ENCODE measurements at places on chromosomes 12 and 14.

DNA sequence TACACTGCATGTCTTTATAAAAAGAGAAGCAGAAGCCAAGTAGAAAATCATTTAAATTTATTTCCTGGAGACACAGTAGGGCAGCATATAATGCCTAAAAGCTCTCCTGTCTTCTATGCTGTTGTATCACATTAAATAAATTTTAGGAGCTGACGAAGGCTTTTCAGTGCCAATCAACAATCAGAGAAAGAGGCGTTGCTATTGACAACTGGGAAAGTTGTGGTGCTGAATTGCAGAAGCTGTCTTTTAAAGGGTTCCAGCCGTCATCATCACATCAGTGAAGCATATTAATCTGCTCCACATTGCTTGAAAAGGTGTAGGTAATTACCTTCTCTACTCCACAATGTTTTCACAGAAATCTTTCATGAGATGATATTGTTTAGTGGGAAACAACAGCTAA is 103.9 kb downstream of the FSCB start:
- no peak for DNase-seq

DNA sequence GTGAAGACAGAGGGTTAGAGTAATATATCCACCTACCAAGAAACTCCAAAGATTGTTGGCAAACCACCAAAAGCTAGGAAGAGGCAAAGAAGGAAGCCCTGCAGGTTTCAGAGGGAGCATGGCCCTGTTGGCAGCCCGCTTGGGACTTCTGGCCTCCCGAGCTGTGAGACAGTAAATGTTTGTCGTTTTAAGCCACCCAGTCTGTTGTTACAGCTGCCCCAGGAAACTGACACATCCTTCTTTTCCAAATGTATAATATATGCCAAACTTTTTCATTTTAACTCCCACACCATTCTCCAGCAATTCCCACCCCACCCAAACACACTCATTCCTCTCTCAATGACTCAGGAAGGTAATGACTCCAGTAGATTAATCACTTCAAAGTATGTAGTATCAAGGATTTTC is 74.0 kb downstream of the RPS29 start:
- no peak for DNase-seq

DNA sequence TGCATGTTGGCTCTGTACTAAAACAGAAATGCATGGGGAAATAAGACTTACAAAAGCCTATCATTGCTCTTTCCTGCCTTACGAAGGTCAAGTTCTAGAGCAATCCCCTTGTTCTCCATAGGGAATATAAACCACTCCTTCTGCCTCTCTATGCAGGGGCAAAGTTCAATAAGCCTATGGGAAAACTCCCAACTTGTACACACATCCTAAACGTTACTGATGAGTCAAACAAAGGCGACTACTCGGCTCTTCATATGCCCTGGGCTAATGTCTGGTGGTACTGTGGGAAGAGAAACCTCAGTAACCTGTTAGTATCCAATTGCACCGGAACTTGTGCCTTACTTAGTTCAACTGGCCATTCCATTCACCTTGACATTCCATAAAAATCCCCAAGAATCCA is 32.7 kb downstream of the PRMT8 start:
- no peak for DNase-seq

GRCh38 chr12:111748151-111748672 is 18.5 kb upstream of the ALDH2 start:
- DNase-seq: no peak

DNA sequence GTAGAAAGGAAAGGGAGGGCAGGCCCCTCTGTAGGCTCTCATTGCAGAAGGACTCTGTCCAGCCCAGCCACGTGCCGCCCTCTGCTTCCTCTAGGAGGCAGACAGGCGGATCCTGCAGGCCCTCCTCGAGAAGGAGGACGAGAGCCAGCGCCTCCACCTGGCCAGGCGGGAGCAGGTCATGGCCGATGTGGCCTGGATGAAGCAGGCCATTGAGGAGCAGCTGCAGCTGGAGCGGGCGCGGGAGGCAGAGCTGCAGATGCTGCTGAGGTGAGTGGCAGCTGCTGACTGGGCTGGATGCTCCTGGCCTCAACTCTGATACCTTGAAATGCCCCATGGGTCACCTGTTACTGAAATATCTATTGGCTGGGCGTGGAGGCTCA is 10.9 kb downstream of the TCHP start:
- DNase-seq: no peak

- no peak for DNase-seq
Measured at GRCh38 chr12:52486166-52487105, 6.6 kb downstream of the KRT6A start.

- DNase-seq: no peak
Measured at GRCh38 chr12:14910090-14910915, 24.6 kb upstream of the MGP start.

- no peak for DNase-seq
Measured at GRCh38 chr14:68225321-68225720, 405.7 kb downstream of the RAD51B start.

- no peak for DNase-seq
Measured at GRCh38 chr12:82069931-82070514, 288.2 kb downstream of the CCDC59 start.

DNA sequence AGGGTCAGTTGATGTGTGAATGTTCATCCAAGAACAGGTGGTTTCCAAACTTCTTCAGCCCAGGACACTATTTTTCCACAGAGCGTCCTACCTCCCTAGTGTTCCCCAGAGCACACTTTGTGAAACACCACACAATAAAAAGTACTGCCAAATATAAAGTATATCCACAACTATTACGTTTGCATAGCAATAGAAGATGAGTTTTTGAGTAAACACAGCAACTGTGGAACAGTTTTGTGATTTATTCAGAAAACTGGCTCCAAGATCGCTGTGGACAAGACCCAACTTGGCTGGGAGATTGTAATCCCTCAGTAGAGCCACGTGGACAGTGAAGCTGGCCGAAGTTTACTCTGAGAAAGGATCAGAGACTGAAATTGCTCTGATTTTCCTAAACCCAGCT is 14.5 kb upstream of the MAP1LC3B2 start:
- DNase-seq: no peak

DNA sequence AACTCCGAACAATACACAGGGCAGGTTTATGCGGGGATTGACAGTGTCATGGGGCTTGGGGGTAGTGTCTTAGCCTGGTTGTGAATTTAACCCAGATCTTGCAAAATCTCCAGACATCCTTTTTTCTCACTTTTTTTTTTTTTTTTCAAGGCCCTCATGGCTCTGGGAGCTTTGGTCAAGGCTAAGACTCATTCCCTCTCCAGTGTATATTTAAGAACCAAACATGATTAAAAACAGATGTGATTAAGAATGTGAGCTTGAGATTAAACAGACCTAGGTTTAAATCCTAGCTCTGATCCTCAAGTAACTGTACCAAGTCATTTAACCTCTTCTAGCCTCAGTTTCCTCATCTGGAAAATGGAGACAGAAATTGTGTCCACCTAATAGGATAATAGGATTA is 151.7 kb upstream of the FUT8 start:
- no peak for DNase-seq

- DNase-seq: no peak
Measured at GRCh38 chr14:61330511-61330910, 9.1 kb downstream of the PRKCH start.

DNA sequence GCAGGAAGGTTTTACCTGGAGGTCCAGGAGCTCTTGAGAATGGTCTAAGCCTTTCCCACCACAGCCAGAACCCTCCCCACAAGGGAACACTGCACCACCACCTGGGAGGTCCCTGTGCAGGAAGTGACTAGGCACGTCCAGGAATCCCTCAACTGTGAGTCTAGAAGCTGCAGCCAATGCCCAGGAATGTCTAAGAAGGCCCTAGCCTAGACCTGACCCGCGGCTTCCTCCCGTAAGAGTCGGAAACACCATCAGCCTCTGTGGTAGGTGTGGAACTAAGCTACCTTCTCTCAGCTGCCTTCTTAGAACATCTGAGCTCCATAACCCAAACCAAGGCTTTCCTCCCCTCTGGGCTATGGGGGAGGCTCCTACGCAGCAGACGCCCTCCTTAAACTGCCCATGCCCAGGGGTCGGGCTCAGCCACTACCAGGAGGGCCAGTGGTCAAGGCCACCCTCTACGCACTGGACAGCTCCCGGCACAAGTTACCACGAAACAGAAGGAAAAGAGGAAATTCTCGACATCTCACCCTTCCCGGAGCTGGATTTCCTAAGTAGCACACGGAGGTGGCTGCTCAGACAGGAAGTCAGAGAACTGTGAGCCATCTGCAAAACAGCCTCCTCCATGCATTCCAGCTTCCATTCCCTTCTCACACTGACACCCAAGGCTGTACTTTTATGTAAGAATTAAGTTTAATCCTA is 25.5 kb downstream of the ZFYVE21 start:
- DNase-seq: no peak

GRCh38 chr12:57011438-57012424 is 4.6 kb downstream of the TAC3 start:
- DNase-seq: no peak

DNA sequence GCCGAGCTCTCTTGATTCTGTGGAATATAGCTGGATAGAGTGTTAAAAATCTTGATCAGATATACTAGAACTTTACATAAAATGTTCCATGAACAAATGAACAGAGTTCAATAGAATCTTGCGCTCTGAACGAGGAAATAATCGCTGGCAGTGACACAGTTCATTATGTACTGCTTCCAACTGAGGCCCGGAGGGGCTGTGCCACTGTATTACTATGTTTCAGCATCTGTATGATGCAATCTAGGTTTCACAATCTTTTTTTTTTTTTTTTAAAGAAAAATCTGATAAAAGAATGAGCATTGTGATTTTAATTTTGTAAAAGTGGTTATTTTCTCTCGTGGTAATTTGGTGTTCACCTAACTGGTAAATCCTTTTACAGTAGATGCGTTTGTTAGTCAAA is 77.2 kb downstream of the FERMT2 start:
- DNase-seq: no peak

DNA sequence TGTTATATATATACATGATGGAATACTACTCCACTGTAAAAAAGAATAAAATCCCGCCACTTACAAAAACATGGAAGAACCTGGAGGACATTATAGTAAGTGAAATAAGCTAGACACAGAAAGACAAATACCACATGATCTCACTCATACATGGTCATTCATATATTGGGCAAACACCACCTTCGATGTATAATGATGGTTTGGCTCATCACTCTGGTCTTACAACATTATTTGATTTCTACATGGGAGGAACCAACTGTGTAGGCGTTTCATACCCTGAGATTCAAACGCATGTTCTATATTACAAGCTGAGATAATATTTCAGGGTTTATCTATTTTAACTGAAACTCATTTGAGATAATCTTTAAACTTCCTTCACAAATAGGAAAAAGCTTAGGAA is 48.3 kb downstream of the ABCD2 start:
- DNase-seq: no peak

DNA sequence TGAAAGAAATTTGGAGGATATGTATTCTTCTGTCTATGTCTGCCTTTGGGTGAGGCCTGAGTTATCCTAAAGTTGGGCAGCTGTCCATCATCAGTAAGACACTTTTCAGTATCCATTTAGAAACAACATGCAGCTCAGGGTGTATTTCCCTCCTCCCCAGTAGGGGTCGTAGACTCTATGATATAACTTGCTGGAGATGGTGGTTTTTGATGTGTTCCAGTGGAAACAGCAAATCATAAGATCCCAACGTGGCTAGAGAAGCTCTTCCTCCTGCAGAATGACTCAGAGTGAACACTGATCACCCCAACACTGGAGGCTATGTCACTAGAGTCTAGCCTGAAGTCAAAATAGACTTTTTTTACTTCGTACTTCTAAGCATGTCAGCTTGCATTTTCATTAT is 331.6 kb upstream of the STXBP6 start:
- DNase-seq: no peak

- DNase-seq: no peak
Measured at GRCh38 chr12:106227641-106228319, 20.0 kb downstream of the CKAP4 start.

DNA sequence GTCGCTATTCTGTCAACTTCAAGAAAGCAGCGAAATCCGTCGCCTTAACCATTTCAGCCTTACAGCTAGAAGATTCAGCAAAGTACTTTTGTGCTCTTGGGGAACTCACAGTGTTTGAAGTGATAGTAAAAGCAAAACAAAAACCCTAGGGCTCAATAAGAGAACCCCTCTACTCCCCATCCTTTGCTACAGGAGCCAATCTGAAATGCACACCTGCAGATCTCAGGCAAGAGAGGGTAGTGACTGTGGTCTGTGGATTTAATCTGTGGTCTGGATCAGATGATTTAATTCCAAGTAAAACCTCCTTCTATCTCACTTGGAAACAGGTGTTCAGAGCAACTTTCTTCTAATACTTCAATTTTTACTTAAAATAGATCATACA is 422.9 kb upstream of the OR4E1 start:
- no peak for DNase-seq

GRCh38 chr12:63036216-63036973 is 101.4 kb upstream of the PPM1H start:
- no peak for DNase-seq

DNA sequence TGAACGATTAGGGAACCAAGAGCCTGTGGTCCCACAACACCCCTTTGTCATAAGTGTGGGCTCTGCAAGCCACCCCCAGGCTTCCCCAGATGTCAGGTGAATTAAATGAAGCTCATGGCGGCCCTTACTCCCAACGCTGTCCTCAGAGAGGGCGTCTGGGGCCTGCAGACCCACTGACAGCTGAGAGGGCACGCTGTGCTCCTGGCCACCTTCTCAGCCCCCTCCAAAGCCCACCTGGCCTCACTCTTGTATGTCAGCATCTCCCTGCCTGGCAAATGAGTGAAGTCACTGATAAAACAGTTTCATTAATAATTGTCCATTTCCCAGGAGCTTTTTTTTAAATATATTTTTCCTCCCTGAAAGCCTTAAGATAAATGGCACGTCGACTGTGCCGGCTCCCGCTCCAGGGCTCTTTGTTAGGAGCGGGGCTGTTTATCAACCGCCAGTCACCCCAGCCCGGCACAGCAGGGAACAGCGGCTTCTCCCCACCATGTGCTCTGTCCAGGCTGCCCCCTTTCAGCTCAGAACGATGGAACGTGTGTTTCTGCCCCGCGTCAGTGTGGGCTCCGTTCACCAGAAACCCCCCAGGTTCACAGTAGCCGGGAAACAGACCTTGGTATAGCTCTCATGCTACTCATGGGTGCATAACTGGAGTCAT is 94.7 kb upstream of the SFSWAP start:
- DNase-seq: no peak

DNA sequence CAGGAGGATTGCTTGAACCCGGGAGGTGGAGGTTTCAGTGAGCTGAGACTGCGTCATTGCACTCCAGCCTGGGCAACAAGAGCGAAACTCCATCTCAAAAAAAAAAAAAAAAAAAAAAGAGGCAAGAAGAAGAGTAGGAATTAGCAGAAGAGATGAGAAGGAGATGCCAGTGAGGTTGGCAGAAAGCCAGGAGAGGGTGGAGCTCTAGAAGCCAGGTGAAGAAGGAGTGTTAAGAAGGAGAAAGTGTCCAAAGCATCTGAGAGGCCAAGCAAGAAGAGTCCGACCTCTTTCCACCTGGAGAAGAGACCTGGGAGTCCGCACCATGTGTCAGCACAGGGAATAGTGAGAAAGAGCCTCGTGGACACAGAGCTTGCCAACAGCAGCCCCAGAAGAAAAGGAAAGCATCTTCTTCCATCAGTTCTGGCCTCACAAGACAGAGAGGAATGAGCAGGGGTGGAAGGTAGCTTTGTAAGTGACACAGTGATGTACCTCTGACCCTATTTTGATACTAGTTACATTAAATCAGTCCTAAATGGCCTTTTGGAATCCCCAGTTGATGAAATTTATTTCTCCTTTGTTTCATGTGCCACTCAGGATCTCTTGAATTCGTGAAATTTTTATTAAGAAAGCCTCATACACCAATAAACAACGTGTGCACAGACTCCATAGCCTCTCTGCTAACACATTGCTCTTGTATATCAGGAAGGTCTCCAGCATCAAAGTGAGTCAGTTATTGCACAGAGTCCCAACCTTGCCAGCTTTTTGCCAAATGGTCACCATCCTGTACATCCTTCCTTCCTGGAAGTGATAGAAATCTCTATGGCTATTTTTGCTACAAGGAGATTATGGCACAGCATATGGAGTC is 70.6 kb downstream of the SAMD4A start:
- DNase-seq: no peak

Data from breast epithelium (tissue), 4 donors.